ENCODE measurements at places on chromosomes 11 and 22.

DNA sequence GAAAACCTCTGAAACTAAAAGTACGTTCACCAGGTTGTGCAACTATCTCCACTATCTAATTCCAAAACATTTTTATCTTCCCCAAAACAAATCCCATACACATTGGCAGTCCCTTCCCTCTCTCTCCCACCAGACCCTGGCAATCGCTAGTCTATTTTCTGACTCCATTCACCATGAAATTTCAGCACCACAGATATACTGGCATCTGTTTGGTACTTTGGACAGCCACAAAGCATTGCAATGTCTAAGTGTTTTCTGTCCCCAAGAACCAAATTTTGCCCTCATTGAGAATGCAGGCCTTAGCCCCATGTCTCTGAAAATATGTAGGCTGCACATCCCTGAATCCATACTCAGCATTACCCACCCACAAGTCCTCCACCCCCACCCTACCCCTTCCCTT is 28.0 kb upstream of the KCNJ11 start:
- no peak for DNase-seq

GRCh38 chr11:12772324-12772723 is 98.1 kb downstream of the TEAD1 start:
- no peak for DNase-seq

DNA sequence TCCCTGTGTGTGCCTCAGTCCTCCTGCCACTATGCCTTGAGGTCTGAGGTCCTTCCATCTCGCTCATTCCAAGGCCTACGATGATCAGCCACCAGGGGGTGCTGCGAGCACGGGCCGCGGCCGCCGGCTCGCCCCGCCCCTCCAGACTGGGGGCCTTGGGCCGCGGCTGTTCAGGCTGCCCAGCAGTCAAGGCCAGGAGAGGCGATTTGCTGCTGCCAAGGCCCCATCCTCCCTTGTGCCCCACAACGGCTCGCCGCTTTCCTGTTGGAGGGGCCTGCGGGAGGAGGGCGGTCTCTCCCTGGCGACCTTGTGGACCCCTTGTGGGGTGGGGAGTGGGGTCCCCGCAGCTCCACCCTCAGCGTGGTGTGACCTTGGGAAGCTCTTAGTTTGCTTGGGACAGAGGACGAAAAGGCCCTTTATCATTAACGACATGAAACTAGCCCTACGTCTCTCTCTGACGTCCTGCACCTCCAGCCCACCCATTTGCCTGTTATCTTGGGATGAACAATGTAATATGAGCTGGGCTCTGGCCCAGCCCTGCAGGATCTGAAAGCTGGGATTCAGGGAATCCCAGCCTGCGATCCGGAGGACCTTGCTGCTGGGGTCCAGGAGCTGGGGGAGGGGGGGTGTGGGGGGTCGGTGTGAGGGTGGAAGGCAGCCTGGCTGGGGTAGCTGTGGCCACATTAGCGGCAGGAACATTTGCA is 5.3 kb upstream of the GALR3 start:
- DNase-seq: peak; percentile 89

DNA sequence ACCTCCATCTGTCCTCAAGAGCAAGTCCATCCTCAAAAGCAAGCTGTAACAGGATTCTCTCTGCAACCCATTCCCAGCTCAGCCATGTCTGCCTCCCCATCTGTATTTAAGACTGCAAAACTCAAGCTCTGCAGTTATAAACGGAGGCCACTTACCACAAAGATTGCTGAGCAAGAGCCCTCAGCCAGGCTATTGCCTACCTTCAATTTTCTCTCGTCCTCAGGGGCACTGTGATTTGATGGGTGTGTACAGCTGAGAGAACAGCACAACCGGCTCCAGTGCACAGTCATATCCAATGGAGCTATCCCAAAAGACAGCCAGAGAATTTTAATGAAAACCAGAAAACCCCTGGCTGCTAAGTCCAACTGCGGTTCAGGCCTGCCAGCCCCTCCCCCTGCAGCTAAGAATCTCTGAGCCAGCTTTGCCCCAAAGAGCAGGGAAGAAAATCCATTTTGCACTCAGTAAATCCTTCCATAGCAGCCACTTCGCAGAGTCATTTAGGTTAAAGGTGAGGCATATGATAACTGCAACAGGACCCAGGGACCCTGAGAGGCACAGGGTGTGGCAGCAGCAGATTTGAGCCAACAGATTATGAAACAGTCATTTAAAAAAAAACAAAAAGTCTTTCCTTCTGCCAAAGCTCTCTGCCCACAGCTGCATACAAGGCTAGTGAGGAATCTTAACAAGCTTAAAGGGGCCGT is 37.6 kb downstream of the RAB30 start:
- DNase-seq: peak; percentile 72

DNA sequence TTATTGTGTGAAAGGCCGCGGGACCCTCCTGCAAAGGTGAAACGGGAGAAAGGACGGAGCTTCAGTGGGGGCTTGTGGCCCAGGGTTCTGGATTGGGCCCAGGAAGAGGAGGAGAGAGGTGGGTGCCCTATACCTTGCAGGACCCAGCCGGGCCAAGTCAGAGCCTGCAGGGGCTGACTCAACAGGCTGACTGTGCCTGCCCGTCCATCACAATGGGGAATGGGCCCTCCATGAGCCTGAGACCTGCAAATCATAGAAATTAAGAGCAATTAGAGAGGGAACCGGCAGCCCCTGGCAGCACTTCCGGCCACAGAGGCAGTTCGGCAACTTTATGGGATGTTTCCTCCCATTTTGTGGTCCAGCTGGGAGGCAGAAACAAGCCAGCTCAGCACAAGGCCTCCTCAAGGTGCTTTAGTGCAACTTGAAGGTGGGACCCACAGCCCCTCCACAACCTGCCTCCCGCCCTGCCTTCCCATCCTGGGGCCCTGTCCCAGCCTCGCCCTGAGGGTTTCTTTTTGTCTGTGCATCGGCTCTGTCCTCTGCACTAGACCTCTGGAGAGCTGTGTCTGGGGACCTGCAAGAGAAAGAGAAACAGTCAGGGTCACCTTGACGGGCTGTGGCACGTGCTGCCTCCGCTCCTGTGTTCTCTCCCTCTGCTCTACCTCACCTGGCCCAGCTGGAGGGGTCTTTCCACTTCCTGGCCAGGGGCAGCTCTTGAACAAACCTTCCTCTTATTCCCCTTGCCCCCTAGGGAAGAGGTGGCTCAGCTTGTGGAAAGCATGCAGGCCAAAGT is 19.1 kb upstream of the NECTIN1 start:
- DNase-seq: no peak

- no peak for DNase-seq
Measured at GRCh38 chr11:64037027-64037634, 1.4 kb downstream of the FLRT1 start.

- DNase-seq: no peak
Measured at GRCh38 chr11:74683279-74683871, 47.9 kb downstream of the CHRDL2 start.

GRCh38 chr11:35523331-35523768 is 2.1 kb downstream of the PAMR1 start:
- no peak for DNase-seq

DNA sequence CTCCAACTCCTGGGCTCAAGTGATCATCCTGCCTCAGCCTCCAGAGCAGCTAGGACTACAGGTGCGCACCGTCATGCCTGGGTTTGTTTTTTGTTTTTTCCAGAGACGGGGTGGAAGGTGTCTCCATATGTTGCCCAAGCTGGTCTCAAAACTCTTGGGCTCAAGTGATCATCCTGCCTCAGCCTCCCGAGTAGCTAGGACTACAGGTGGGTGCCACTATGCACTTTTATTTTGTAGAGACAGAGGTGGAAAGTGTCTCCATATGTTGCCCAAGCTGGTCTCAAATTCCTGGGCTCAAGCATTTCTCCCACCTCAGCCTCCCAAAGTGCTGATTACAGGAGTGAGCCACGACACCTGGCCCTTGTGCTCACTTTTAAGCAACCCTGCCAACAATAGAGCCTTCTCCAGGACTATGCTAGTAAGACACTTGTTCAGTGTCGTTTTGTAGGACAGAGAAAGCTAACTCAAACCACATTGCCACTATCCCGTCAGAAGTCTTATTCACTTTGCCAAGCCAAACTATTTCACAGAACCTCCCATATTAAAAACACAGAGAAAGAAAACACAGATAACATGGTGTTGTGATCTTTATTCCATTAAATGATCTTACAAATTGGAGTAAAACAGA is 9.4 kb upstream of the PLAAT3 start:
- DNase-seq: no peak

DNA sequence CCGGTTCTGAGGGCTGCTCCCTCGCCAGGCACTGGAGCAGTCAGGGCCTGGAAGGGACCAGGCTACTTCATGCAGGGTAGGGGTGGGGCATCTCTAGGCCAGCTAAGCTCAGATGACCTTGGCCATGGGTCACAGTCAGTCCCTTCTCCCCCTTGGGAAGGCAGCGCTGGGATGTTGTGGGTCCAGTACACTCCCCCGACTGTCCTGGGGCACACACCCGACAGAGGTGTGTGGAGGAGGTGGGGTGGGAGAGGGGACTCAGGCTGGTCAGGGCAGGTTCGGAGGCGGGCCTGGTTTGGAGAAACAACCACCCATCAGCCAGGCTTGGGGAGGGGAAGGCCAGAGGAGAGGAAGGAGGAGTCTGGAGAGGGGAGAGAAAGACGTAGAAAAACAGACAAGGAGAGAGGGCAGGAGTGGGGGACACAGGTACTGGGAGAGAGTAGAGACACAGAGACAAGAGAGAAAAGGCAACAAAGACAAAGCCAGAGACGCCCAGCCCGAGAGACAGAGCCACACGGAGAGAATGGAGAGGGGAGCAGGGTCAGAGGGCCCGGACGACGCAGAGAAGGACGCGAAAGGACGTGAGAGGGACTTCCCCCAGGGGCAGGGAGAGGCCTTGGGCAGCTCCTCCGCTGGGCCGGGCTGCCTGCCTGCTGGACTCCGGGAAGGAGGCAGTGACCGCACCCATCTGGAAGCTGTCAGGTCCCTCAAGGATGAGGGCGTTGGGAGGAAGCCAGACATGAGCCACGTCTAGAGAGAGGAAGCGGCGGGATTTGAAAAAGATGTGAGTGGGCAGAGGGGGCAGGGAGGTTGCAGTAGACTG is 30.6 kb upstream of the TSKU start:
- peak; percentile 90 for DNase-seq

DNA sequence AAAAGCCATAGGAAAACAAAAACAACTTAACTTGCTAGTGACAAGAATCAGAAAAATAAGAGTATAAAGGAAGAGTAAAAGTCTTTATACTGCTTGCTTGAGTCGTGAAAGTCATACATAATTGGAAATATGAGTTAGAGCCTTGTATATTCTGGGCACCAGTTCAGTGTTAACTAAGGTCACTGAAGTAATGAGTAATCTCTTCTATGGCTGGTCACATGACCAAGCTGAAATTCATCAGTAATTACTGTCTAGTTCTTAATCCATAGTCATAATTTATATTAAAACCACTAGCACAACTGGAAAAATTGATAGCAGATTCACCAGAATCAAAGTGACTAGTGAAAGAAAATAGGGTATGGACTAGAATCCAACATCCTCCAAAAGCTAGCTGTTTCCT is 84.4 kb upstream of the SLC5A12 start:
- no peak for DNase-seq

DNA sequence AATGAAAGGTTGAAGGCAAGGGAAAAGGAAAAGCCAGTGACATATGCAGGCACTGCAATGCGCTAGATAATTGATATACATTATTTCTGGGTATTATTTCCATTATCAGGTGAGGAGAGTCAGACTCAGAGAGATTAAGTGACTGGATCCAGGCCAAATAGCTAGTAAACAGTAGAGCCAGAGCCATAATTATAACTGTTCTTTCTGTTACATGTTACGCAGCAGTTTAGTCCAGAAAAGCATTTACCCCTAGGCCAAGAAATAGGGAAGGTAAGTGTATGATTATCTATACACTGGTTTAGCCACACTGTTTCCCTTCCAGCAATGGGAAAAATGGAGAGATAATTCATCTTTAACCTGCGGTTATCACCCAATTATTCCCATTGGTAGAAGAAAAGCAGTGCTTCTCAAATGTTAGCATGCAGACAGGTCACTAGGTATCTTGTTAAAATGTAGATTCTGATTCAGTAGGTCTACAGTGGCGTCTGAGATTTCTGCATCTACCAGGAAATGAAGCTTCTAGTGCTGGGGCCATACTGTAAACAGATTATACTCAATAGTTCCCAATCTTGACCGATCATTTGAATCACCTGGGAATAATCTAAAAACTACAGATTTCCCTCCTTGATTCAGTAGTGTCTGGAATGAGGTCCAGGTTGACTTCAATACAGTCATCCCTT is 69.4 kb downstream of the RBFOX2 start:
- no peak for DNase-seq

DNA sequence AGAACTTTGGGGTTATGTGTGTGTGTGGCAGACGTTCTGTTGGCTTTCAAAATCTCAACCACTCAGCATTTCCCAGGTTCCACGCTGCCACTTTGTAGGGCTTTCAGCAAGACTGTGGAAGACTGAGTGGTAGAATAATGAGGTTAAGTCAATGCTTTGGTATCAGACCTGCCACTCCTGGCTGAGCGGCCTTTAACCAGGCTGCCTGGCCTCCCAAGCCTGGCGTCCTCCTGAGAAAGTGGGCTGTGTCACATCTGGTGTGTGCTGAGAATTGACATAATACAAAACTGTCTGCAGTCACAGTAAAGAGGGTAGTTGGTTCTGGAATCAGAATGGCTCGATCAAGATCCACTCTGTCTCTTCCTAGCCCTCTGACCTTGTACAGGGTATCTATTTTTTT is 126.5 kb downstream of the DBX1 start:
- DNase-seq: no peak
